ENCODE measurements at places on chromosomes 4 and X. TPM values are rescaled to one million over a fixed set of nuclear protein-coding genes. Genes with fewer than 3 reads are reported as not detected.

EXOC1L gene
- not detected for total RNA-seq

DNA sequence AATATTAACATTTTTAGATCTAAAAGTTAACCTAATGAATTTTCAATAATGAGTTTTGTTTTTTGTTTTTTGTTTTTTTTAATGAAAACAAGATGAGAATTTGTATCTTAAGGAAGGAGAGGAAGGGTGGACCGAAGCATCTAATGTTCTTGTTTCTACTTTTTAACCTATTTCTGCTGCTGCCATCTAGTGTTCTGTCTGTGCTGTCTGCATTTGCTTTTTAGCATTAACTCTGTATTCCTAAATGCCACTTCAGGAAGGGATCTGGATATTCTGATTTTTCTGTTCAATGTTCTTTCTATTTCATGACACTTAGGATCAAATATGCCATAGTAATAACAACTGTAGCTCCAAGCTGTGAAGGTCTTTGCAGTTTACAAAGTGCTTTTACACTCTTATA is 161.7 kb downstream of the BRWD3 start:
- no peak for DNase-seq

DNA sequence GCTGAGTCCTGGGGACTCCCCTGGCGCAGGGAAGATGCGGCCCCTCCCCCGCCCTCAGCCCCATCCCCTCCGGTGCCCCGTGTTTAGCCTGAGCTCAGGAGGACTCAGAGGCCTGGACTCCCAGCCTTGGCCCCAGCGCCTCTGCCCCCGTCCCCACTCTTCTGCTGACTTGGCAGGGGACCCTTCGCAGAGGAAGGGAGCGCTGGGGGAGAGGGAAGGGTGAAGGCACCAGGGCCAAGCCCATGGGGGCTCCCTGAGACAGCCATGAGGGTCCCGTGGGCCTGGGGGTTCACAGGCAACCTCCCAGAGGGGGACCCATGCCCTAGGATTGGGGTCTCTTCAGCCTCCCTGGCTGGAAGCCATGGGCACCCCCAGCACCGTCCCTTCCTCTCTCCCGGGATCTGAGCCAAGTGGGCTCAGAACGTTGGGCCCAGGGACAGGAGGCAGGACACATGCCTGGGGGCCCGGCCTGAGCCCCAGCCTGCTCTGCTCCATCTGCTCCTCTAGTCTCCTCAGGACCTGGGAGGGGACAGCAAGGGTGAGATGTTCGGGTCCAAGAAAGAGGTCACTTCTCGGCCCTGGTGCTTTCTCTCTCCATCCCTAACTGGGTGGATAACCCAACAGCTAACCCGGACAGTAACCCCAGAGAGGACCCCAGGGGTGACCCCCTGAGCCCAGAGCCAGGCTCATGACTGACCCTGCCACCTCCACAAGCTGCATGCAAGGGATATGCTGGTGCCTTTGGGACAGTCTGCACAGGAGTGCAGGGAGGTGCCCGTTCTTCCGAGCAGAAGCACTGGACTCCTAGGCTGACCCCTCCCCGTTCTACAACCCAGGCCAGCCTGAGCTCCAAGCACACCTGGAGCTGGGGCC is 1.5 kb upstream of the CPLX1 start:
- no peak for DNase-seq

- DNase-seq: no peak
These were observed 37.0 kb upstream of the CLNK start for GRCh38 chr4:10721616-10722015.

KLKB1 gene
- total RNA-seq: 0.20 TPM

DNA sequence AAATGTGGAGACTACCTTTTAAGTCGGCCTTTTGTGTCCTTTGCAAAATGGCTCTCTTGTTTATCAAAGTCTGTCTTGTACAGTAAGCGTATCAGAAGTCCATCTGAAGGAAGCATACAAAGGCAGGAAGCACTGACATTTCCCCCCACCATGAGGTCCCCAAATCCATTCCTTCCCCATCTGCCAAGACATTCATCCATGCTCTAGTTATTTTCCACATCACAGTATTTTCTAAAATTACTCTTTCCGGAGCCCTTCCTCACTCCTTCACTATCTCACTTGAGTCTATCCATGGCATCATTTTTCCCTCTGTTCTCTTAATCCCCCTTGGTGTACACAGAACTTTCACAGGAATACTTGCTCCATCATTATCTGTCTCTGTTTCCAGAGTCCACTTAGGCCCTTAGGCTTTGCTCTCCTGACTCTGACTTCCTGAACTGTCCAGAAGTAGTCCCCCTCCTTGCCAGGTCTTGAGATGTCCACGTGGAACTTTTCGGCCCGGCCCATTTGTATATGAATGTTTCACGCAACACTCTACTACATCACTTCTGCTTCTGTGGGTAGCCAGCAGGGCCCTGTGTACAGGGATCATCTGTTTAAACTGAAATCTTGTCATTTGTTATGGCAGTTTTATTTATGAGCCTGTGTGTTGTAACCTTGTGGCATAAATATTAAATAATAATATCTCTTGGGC is 2.1 kb downstream of the SEL1L3 start:
- DNase-seq: no peak

GRCh38 chr4:189232274-189232673 is 708.4 kb upstream of the FRG1 start:
- DNase-seq: no peak

- DNase-seq: no peak
These were observed 365.2 kb downstream of the FAT4 start for GRCh38 chr4:125679989-125680388.

- DNase-seq: no peak
These were observed 14.6 kb downstream of the NPNT start for GRCh38 chr4:105909787-105910281.
